Activated naive CD4-positive, alpha-beta T cell treated with anti-CD3 and anti-CD28 coated beads, Interleukin-2, amount 50 U/mL, for 72 hours (primary cell): ENCODE measurements at places on chromosomes 1 and 21.

DNA sequence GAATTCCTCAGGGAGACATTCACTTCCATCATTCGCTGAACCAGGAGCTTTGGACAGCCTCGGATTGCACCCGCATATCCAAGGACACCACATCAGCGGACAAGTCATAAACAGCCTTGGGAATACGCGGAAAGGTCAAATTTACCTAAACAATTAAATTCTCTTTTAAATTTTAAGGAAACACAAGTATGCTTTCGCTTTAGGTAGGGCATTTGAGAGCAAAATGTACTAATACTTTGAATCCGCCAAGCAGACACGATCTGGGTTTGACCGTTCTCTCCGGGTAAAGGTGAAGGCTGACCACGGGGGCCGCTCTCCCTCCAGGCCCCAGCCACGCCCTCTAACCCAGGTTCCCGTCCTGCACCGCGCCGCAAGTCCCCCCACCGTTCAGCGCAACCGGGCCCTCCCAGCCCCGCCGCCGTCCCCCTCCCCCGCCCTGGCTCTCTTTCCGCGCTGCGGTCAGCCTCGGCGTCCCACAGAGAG lies 479 bp upstream of the ACADM start:
- no peak for DNase-seq

GRCh38 chr1:78170859-78171258 lies 125.1 kb downstream of the GIPC2 start:
- DNase-seq: no peak

GRCh38 chr1:169681140-169681539 lies 30.3 kb downstream of the SELL start:
- DNase-seq: no peak

DNA sequence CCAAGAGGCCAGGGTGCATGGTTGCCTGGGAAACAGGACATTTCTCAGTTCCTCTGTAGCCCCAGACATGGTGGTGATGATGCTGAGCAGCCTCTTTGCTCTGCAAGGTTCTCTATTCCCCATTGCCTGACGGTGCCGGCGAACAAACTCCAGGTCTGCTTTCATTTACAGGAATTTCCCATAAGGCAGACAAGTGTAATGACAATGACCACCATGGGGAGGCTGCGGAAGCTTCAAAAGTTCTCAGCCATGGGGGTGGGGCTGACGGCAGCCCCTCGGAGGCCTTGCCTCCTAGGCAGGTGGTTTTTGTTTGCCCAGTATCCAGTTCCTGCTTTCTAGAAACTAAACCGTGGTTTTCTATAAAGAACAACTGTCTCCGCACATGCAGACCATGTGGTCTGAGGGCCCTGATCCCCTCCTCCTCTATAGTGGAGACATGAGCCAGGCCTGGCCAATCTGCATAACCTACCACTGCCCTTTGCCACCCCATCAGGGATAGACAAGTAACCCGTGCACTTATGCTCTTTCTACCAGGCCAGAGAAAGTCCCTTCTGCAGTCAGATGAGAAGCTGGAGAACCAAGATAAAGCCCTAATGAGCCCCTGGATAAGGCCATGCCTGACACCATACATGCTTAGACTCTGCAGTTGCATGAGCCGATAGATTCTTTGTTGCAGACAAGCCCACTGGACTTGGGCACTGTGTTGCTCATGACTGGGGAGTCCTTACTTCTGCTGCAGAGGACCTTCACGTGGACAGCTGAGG lies 54.1 kb downstream of the LDLRAD2 start:
- no peak for DNase-seq

DNA sequence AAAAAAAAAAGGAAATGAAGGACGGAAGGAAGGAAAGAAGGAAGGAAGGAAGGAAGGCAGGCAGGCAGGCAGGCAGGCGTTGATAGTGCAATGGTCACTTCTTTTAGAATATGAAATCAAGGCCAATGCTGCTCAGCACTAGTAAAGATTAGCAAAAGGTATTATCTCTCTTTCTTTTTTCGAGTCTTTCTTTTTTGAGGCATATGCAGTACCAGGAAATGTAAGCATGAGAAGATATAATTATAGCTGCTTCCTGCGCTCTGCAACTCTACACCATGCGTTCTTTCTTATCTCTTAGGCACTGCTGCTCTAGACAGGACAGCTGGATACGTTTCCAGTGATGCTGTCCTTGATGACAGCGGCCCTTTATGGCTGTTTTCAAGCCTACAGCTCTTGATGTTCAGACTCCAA lies 1512.5 kb upstream of the B3GALT2 start:
- DNase-seq: no peak

- no peak for DNase-seq
Measured at GRCh38 chr21:43611598-43612369, 47.5 kb downstream of the HSF2BP start.

- DNase-seq: no peak
Measured at GRCh38 chr1:8930116-8930515, 15.6 kb upstream of the CA6 start.

- no peak for DNase-seq
Measured at GRCh38 chr1:227945891-227946623, 1.7 kb downstream of the WNT9A start.

GRCh38 chr1:190320952-190321351 lies 156.7 kb downstream of the BRINP3 start:
- no peak for DNase-seq

DNA sequence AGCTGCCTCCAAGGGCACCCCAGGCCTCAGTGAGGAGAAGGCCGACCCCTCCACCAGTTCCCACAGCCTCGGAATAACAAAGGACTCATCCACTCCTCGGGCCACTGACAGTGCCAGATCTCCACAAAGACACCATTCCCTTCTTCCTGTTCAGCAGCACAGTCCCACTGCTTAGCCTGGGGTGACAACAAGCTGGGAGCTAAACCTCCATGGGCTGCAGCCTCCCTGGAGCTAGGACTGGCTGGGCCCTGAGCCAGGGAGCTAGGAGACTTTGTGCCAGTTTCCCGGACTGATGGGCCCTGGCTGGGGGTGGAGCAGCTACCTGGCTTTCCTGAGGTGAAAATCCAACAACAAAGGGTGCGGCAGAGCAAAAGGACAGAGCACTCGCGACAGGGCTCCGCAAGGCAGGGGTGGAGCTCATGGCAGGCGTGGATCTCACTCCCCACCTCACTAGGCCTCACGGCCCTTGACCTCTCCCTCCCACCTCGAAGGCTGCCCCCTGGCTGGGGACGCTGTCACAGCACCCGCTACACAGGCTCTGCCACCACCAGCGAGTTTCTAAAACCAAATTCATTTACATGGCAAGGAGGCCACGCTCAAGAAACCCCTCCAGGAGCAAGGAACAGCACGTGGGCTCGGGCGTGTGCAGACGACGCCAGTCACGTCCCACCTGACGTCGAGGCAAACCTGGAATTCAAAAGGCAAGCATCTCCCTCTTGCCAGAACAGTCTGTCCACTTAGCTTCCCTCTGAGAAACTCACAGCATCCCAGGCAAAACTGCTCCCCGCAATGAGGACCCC lies 13.8 kb downstream of the SLC35E2B start:
- peak; percentile 78 for DNase-seq

GRCh38 chr1:40662864-40663263 lies 2.6 kb downstream of the RIMS3 start:
- no peak for DNase-seq

DNA sequence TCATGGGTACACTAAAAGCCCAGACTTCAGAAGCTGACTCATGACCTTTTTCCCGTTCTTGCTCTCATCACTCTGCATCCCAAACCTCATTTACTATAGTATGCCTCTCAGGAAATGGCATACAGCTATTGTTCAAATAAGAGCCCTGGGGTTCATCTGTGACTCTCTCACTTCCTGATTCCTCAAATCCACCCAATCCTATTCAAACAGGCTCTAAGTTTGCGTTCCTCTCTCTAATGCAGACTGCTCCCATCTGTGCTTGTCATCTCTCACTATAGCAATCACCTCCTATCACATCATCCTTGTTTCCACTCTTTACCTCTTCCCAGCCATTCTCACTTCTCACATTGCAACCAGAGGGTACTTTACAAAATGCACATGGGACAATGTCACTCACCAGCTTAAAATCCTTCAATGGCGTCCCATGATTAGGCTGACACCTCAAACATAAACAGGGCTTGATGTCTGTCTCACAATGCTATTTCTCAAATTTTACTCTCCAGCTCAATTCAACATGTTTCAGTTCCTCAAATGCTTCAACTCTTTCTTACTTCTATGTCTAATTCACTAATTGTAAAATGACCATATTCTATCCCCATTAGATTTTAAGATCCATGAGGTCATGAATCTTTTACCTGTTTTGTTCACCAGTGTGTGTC lies 408.4 kb downstream of the NTNG1 start:
- no peak for DNase-seq
